Posterior vena cava (tissue), 2 donors: ENCODE measurements at places on chromosomes 12 and 14. TPM values are rescaled to one million over a fixed set of nuclear protein-coding genes. Genes with fewer than 3 reads are reported as not detected.

DNA sequence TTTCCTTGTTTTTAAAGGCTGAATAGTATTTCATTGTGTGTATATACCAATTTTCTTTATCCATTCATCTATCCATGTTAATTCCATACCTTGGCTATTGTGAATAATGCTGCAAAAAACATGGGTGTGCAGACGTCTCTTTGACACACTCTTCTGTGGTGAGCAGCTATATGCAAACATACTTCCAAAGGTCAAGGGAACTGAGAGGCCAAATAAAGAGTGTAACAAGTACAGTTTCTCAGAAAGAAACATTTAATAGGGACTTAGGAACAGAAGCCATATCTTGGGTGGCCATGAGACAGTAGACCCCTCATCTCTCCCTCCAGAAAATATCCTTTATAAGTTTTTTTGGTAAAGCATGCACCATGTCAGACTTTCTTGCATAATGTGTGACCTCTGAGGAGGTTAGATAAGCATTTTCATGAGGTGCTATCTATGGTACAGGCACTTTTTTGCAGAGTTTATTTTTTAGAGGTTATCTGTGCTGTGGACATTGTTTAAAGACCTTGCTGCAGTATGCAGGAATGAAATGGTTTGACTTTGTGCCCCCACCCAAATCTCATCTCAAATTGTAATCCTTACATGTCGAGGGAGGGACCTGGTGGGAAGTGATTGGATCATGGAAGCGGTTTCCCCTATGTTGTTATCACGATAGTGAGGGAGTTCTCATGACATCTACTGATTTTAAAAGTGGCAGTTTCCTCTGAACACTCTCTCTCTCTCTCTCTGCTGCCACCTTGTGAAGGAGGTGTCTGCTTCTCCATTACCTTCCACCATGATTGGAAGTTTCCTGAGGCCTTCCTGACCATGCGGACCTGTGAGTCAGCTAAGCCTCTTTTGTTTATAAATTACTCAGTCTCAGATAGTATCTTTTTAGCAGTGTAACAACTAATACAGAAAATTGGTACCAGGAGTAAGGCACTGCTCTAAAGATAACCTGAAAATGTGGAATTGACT, 1202.3 kb downstream of the GALC start:
- DNase-seq, result no peak

DNA sequence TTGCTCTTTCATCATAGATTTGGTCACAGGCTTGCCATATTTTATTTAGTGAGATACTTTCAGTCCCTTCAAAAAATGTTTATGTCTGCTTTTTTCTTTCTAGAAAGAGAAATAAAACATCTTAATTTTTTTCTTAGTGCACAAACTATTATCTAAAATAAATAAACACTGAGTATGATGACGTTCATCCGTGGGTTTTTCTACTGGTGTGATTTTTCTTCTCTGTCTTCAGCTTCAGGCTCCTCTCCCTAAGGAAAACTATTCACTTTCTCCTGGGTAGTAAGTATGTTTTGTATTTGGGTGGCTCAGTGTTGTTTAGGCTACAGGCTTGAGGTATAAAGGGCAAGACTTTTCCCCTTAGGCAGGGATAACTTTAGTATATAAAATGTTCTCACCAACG, 154.7 kb downstream of the DACT1 start:
- DNase-seq, result no peak

DNA sequence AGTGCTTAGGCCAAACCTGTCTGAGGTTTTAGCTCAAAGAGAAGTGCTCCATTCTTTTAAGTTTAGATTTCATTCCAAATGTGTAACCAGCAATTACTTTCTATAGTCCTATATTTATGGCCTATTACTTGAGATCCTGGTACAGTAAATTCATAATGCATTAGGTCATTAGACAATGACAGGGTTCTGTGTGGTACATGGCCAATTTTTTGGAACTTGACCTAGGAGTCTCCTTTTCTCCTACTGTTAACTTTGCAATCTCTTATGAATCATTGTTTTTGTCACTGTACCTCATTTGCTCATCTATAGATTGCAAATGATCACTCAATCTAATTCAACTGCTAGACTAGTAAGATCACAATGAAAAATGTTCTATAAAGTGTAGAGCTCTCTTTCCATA, 136.7 kb downstream of the PDE3A start:
- no peak for DNase-seq

Gene KRT77
- not detected for total RNA-seq

Gene ADAMTS20
- not detected for total RNA-seq

Gene RPL10L
- not detected for total RNA-seq

Gene FITM1
- total RNA-seq, result 0.38 TPM

Gene RDH16
- total RNA-seq, result 0.51 TPM

Gene ARMH4
- total RNA-seq, result 8.5 TPM
